Stimulated activated CD4-positive, alpha-beta T cell treated with anti-CD3 and anti-CD28 coated beads, Interleukin-15, amount 100 ng/mL, for 1 hour (primary cell): ENCODE measurements at places on chromosomes 5 and 9.

DNA sequence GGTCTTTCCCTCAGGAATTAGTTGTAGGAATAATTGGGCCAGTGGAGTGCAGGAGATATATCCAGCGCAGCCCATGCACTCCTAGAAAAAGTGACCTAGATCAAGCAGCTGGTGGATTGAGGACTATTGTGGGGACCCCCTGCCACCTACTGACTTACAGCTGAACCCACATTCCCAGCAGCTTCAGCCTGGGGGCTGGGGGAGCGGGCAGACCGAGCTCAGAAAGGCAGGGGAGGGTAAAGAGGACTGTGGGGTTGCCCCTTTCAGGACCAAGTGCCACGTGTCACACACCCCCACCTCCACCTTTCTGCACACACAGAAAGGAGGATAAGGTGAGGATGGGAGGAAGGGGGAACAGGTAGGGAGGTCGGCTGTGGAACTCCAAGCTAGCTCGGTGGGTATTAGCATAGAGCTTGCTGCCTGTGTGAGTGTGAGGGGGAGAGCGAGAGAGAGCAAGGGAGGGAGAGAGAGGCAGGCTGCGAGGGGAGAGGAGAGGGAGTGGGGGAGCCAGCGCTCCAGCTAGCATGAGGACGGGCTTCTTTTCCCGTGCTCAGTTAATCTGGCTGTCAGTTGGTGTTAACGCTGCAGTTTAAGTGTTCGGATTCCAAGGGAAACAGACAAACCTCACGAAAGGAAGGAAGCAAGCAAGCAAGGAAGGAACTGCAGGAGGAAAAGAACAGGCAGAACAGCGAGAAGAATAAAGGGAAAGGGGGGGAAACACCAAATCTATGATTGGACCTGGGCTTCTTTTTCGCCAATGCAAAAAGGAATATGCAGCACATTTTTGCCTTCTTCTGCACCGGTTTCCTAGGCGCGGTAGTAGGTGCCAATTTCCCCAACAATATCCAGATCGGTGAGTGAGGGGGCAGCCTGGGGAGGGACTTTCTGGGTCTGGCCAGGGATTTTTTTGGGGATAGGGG is at the start of gene GRIA1:
Gene GRIA1 (plus strand): TSS at position 553 of the 920 bp plus-strand sequence.
- DNase-seq: no peak

- DNase-seq: no peak
Observed at GRCh38 chr5:173618927-173619519, 2.6 kb upstream of the BOD1 start.

DNA sequence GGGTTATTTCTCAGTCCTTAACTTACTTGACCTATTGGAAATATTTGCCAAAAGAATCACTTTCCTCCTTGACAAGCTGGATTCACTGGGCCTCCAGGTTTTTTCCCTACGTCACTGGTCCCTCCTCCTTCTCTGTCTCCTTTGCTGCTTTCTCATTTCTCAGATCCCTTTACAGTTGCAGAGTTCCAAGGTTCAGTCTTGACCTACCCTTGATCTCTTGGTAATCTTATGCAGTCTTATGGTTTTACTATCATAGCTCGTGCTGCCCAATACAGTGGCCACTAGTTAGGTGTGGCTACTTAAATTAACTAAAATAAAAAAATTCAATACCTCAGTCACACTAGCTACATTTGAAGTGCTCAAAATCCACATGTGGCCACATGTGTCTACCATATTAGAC is 11.4 kb downstream of the SLC38A9 start:
- DNase-seq: no peak

DNA sequence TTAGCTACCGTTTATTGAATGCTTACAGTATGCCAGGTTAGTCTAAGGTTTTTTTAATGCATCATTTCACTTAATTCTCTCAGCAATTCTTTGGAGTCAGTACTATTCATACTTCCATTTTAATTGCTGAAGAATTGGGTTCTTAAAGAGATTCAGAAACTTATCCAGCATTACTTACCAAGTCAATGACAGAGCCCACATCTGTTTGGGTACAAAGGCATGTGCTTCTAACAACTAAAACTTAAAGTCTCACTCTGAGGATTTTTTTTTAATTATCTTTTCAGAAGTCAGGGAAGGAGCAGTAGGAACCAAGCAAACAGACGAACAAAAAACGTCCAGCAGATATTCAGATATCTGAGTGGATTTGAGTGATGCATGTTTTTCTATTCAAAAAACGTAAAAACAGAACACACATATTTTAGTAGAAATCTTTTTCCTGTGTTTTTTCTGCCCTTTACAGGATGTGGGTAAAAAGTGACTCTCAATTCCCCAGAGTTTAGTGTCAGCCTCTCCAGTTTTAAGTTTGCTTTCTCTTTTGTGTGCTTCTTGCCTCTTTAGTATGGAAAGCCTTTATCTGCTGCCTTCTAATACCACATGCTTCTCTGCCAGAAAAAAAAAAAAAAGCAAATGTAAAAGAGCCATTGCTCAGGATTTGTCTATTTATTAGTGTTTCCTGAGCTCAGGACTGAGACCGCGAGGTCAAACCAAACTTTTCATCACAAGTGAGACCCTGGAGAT is 118.0 kb downstream of the PRKACG start:
- DNase-seq: no peak
